CD8-positive, alpha-beta T cell (primary cell): ENCODE measurements at places on chromosomes 3 and 15.

GRCh38 chr15:56492791-56493555 lies 28.0 kb upstream of the MNS1 start:
- DNase-seq: no peak

DNA sequence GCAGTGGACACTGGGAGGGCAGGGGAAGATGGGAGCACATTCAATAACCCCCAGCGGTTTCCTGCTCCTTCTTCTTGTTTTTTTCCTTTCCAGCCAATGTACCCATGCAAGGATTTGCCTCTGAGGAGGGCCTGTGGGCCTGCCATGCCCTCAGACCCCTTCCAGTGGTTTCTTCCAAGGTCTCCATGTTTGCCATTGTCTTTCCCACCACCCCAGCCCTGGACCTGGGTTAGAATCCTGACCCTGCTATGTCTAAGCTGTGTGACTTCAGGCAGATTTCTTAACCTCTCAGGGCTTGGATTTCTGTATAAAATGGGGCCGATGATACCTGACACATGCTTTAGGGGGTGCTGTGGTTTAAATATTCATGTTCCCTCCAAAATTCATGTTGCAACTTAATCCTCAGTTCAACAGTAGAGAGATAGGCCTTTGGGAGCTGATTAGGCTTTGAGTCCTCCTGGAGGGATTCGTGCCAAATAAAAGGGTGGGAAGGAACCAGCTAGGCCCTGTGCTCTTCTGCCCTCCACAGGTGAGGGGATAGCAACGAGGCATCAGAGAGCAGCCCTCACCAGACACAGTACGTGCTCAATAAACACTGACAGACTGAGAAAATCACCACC lies 46.3 kb upstream of the FLNB start:
- no peak for DNase-seq

GRCh38 chr15:49814709-49815108 lies 193.9 kb downstream of the DTWD1 start:
- DNase-seq: no peak

DNA sequence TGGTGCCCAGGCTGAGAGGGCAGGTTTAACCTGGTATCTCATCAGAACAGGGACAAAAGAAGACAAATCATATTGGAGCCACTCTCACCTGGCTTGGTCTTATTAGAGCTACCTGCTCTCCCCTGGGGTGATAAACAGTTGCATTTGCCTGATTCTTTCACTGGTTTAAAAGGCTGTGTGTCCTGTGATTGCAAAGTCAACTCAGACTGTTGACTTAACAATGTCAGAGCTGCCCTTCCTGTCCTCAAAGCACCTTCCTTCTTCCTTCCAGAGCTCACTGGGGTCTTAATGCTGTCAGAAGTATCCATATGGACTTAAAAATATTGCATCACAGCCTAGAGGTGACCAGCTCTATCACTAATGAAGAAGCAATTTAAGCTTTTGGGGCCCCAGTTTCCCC lies 50.5 kb upstream of the MINAR1 start:
- no peak for DNase-seq

- no peak for DNase-seq
Observed at GRCh38 chr3:53835257-53835656, 11.0 kb downstream of the CHDH start.

DNA sequence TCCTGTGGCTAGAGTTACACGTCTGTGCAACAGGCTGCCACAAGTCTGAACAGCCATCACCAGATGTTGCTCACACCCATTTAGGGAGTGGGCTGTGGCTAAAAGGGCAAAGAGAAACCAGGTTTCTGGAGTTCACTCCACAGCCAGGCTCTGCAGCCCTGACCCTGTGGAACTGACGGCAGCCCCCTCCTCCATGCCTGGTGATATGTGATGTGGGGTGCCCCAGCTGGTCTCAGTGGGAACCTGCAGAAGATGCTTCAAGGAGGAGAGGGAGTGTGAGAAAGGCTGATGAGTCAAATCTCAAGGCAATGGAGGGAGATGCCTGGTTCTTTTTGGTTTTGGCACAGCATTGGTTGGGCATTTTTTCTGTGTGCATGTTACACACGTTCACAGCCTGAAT lies 130.6 kb downstream of the TPRA1 start:
- no peak for DNase-seq

- no peak for DNase-seq
Observed at GRCh38 chr15:73952913-73953750, 26.9 kb downstream of the LOXL1 start.

GRCh38 chr3:48631516-48632448 lies 3.5 kb downstream of the SLC26A6 start:
- DNase-seq: no peak

DNA sequence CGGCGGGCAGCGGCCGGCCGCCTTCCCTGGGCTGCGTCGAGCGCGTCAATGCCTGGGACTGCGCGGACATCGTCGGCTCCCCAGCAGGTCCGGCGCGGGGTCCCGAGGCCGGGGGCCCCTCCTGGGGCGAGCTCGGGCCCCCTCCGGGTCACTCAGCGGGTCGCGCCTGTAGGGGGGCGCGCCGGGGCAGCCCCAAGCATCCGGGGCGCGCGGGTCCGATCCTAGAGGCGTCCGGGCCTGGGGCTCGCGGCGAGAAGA lies 725 bp downstream of the TLE3 start:
- DNase-seq: no peak

- DNase-seq: no peak
Observed at GRCh38 chr3:23508464-23508863, 297.3 kb upstream of the UBE2E1 start.

- DNase-seq: no peak
Observed at GRCh38 chr3:64341296-64341695, 116.0 kb upstream of the PRICKLE2 start.
